ENCODE measurements at places on chromosomes 12 and 14. TPM values are rescaled to one million over a fixed set of nuclear protein-coding genes. Genes with fewer than 3 reads are reported as not detected.
A peak's percentile ranks its signal among the peaks of the same experiment; 100 is the strongest.

SERPINA9 gene
- not detected for total RNA-seq

CLEC2B gene
- total RNA-seq = not detected

GRCh38 chr12:25723336-25723735 lies 170.3 kb upstream of the LMNTD1 start:
- DNase-seq = no peak
- H3K4me3 ChIP-seq = no peak overlapping the region
- no peak overlapping the region for H3K27ac ChIP-seq
- peaks cover 3% of the 10 kb centered on the region for H3K27me3 ChIP-seq
- no peaks in the 10 kb centered on the region for H3K36me3 ChIP-seq

KRT5 gene
- not detected for total RNA-seq

DNA sequence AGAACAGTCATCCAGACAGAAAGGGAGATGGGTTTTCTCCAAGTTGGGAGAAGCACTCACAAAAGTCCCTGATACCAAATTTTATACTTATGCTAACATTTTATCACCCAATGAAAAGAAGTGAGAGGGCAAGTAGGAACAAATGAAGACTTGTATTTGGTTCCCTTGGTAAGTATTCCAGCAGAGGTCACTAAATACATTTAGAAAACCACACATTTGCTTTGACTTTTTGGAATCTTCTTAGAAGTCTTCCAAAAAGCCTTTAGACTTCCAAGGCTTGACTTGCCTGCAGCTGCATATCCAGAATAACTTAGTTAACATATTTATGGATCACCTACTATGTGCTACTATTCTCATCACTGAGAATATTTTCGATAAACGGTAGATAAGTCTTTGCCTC lies 3.1 kb upstream of the GYS2 start:
- no peak for DNase-seq
- no peak overlapping the region for H3K27ac ChIP-seq
- H3K36me3 ChIP-seq = no peaks in the 10 kb centered on the region
- no peaks in the 10 kb centered on the region for H3K27me3 ChIP-seq
- H3K4me3 ChIP-seq = no peak overlapping the region

DNA sequence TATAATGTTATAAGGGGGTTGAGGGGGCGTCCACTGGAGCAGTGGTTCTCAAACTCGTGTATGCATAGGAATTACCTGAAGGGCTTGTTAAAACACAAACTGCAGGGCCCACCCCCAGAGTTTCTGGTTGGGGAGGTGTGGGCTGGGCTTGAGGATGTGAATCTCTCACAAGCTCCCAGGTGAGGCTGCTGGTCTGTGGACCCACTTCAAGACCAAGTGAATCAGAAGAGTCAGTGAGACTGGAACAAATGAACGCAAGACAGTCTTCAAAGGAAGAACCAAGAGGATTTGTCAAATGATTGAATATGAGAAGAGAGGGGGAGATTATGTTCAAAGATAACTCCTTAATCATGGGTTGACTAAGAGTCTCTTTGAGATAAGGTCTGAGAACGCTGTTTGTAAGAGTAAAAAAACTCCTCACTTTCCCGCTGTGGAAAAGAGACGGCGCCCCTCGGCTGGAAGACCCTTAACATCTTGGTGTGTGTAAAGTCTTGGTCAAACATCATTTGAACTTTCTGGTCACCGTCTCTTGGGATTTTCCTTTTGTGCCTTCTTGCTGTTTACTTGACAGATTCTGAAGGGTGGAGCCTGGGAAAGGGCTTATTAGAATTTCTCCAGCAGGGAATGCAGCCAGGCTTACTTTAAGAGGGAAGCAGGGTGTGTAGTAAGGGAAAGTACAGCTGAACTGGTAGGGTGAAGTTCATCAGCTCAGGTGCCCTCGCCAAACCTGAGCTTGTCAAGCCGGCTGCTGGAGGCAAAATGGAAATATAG lies 5.3 kb upstream of the FOXN3 start:
- H3K36me3 ChIP-seq = peaks cover 2% of the 10 kb centered on the region
- no peak overlapping the region for H3K4me3 ChIP-seq
- no peak for DNase-seq
- H3K27me3 ChIP-seq = peaks cover 47% of the 10 kb centered on the region
- peaks cover 10% of the 10 kb centered on the region for H3K4me1 ChIP-seq

PARPBP gene
- total RNA-seq = 17.0 TPM

- H3K27me3 ChIP-seq = peaks cover 19% of the 10 kb centered on the region
- no peak for DNase-seq
- no peak overlapping the region for H3K4me3 ChIP-seq
- H3K36me3 ChIP-seq = no peaks in the 10 kb centered on the region
Observed at GRCh38 chr12:120588948-120589930, 8.0 kb upstream of the POP5 start.

- DNase-seq = no peak
- H3K36me3 ChIP-seq = no peaks in the 10 kb centered on the region
- H3K4me1 ChIP-seq = no peaks in the 10 kb centered on the region
- H3K27ac ChIP-seq = peak overlapping the region; percentile 39
- no peaks in the 10 kb centered on the region for H3K27me3 ChIP-seq
Observed at GRCh38 chr12:96513166-96513565, 23.8 kb downstream of the CFAP54 start.

GRCh38 chr14:74756326-74756725 lies 6.8 kb upstream of the YLPM1 start:
- no peaks in the 10 kb centered on the region for H3K4me1 ChIP-seq
- no peak overlapping the region for H3K4me3 ChIP-seq
- no peak overlapping the region for H3K27ac ChIP-seq
- DNase-seq = no peak
- peaks cover 9% of the 10 kb centered on the region for H3K27me3 ChIP-seq

DNA sequence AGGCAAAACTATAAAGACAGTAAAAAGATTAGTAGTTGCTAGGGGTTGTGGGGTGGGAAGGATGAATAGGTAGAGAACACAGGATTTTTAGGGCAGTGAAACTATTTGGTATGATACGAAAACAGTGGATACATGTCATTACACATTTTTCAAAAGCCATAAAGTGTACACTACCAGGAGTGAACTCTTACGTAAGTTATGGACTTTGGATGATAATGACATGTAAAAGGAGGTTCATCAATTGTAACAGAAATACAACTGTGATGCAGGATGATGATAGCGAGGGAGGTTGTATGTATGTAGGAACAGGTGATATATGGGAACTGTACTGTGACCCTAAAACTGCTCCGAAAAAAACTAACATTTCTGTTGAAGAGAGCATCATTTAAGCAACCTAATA lies 15.1 kb upstream of the FGF6 start:
- no peaks in the 10 kb centered on the region for H3K36me3 ChIP-seq
- no peak for DNase-seq
- no peak overlapping the region for H3K27ac ChIP-seq
- H3K4me1 ChIP-seq = no peaks in the 10 kb centered on the region
- H3K27me3 ChIP-seq = no peaks in the 10 kb centered on the region
- H3K4me3 ChIP-seq = no peak overlapping the region

DNA sequence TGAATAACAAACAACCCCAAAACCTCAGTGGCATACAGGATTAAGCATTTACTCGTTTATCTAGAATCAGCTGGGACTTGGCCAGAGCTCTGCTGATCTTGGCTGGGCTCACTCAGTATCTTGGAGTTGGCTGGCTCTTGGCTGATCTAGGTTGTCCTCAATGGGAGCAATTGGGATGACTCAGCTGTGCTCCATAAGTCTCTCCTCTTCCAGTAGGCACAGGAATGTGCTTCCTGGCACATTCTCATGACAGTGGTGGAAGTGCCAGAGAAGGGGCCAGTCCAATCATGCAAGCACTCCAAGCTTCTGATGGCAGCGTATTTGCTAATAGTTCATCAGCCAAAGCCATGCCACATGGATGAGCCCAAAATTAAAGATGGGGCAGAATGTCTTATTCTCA lies 41.7 kb upstream of the ANO4 start:
- H3K36me3 ChIP-seq = no peaks in the 10 kb centered on the region
- no peak for DNase-seq
- H3K4me1 ChIP-seq = no peaks in the 10 kb centered on the region
- H3K27ac ChIP-seq = no peak overlapping the region
- no peak overlapping the region for H3K4me3 ChIP-seq

AKAP3 gene
- 3.3 TPM for total RNA-seq

- H3K4me3 ChIP-seq = peak overlapping the region; percentile 82
- no peaks in the 10 kb centered on the region for H3K27me3 ChIP-seq
- H3K4me1 ChIP-seq = peaks cover 15% of the 10 kb centered on the region
- DNase-seq = no peak
- no peaks in the 10 kb centered on the region for H3K36me3 ChIP-seq
Observed at GRCh38 chr14:75294649-75295033, 16.0 kb downstream of the FOS start.

- H3K27ac ChIP-seq = no peak overlapping the region
- peaks cover 30% of the 10 kb centered on the region for H3K4me1 ChIP-seq
- no peaks in the 10 kb centered on the region for H3K36me3 ChIP-seq
- H3K4me3 ChIP-seq = no peak overlapping the region
- no peak for DNase-seq
Observed at GRCh38 chr12:123715195-123715594, 3.0 kb downstream of the ATP6V0A2 start.

HCAR2 gene
- 0.67 TPM for total RNA-seq

DNA sequence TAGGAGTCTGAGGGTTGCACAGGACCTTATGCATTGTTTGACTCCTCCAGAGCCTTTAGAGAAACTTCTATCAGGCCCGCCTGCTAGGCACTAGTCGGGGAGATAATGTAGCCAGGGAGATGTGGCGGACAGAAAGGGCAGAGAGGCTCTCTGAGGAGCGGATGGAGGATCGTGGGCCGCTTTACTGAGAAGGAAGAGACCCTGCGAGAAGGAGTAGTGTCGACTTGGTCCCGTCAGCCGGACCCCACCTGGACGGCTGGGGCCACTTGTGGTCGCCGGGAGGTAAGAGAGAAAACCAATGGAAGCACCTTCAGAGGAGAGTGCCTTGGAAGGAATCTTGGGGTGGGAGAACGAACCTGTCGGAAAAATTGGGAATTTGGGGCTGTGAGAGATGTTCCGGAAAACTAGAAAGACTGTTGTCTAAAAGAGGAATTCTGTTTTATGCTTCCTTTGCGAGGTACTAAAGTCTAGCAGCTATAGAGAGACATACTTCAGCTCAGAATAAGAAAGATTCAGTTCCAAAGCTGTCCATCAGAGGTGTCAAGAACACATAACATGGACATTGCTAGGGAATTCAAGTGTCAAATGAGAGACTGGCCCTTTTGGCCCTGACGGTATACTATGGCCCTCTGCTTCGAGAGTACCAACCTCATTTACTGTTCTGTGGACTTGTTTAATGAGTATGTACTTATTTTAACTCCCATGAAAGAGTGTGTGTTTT lies 660 bp upstream of the MCRS1 start:
- DNase-seq = no peak
- no peaks in the 10 kb centered on the region for H3K27me3 ChIP-seq
- H3K36me3 ChIP-seq = peaks cover 11% of the 10 kb centered on the region
- peaks cover 13% of the 10 kb centered on the region for H3K4me1 ChIP-seq
- H3K4me3 ChIP-seq = peak overlapping the region; percentile 94

Data from progenitor cell of endocrine pancreas (in vitro differentiated cells).